GM12878 (cell line): ENCODE measurements at places on chromosomes 1 and 21.

GRCh38 chr1:202227053-202227672 lies 33.6 kb downstream of the LGR6 start:
- peaks cover 9% of the 10 kb centered on the region for H3K4me1 ChIP-seq
- H3K36me3 ChIP-seq = no peaks in the 10 kb centered on the region
- no peak overlapping the region for H3K4me3 ChIP-seq
- DNase-seq = no peak
- H3K27ac ChIP-seq = no peak overlapping the region

- peaks cover 25% of the 10 kb centered on the region for H3K36me3 ChIP-seq
- no peak for DNase-seq
- peaks cover 5% of the 10 kb centered on the region; the same call in 1 of the 2 replicates for H3K4me1 ChIP-seq
Observed at GRCh38 chr1:33008051-33008914, 28.4 kb downstream of the AK2 start.

- H3K4me1 ChIP-seq = no peaks in the 10 kb centered on the region
- H3K36me3 ChIP-seq = no peaks in the 10 kb centered on the region
- no peak overlapping the region for H3K27ac ChIP-seq
- no peak for DNase-seq
- no peak overlapping the region for H3K4me3 ChIP-seq
- no peaks in the 10 kb centered on the region for H3K27me3 ChIP-seq
Observed at GRCh38 chr1:38347446-38348175, 301.0 kb upstream of the POU3F1 start.

GRCh38 chr1:162036163-162036562 lies 12.5 kb upstream of the OLFML2B start:
- H3K36me3 ChIP-seq = no peaks in the 10 kb centered on the region
- H3K27ac ChIP-seq = no peak overlapping the region
- DNase-seq = no peak
- no peaks in the 10 kb centered on the region for H3K4me1 ChIP-seq
- H3K4me3 ChIP-seq = no peak overlapping the region
- H3K27me3 ChIP-seq = peaks cover 4% of the 10 kb centered on the region; the same call in 1 of the 2 replicates

- H3K27me3 ChIP-seq = no peaks in the 10 kb centered on the region
- no peaks in the 10 kb centered on the region; the same call in none of the 2 replicates for H3K36me3 ChIP-seq
- no peak overlapping the region for H3K4me3 ChIP-seq
- H3K27ac ChIP-seq = no peak overlapping the region
Observed at GRCh38 chr1:5949761-5950100, 42.5 kb downstream of the NPHP4 start.

DNA sequence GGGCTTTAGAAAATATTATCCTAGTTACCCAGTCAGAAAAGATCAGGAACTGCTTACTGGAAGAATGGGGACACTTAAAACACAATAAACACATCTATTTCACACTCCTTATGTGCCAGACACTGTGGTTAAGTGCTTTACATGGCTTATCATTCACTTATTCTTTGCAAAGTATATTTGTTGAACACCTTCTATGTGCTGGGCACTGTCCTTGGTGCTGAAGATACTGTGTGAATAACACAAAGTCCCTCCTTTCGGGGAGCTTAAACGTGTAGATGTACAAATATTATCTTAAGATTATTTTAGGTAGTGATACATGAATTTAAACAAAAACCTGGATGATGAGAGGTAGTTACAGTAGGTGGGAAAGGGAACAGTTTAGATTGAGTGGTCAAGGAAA lies 169.3 kb downstream of the ST6GALNAC5 start:
- H3K4me3 ChIP-seq = no peak overlapping the region

- H3K27me3 ChIP-seq = no peaks in the 10 kb centered on the region
- no peak overlapping the region for H3K4me3 ChIP-seq
- DNase-seq = no peak
- H3K27ac ChIP-seq = no peak overlapping the region
Observed at GRCh38 chr1:27031235-27032118, 18.8 kb upstream of the TENT5B start.

DNA sequence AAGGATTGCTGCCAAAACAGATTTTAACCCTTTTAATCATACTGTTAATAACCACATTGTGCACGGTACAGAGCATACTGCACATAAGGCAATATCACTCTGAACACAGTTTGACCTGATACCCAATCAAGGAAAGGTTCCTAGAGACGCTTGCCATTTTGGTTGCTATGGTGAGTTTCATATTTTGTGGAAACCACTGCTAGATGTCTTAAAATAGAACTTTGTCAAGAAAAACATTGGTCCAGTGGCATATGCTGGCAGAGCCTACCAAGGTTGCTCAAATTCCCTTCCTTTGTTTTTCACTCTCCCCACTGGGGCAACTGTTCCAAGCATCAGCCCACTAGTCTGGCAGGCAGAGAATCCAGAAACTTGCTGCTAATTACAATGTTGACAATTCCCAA lies 114.8 kb upstream of the DPYD start:
- H3K27ac ChIP-seq = no peak overlapping the region
- no peaks in the 10 kb centered on the region for H3K27me3 ChIP-seq
- no peak overlapping the region for H3K4me3 ChIP-seq
- DNase-seq = no peak
- no peaks in the 10 kb centered on the region for H3K4me1 ChIP-seq
